Activated B cell treated with CpG ODN at 0.5 μM for 24 hours (primary cell): ENCODE measurements at places on chromosomes 6 and 20. TPM values are rescaled to one million over a fixed set of nuclear protein-coding genes. Genes with fewer than 3 reads are reported as not detected.

DNA sequence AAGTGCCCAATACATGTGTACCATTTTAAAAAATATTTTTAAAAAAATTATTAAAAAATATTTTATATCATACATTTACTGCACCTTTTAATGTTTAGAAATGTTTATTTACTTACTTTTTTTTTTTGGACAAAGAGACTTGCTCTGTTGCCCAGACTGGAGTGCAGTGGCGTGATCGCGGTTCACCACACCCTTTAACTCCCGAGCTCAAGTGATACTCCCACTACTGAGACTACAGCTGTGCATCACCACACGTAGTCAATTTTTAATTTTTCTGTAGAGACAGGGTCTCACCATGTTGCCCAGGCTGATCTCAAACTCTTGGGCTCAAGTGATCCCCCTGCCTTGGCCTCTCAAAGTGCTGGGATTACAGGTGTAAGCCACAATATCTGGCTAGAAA, 9.2 kb upstream of the SIRPG start:
- H3K4me1 ChIP-seq, result peaks cover 34% of the 10 kb centered on the region
- no peak overlapping the region for H3K4me3 ChIP-seq
- H3K27ac ChIP-seq, result no peak overlapping the region
- no peak for DNase-seq
- no peaks in the 10 kb centered on the region for H3K36me3 ChIP-seq

DNA sequence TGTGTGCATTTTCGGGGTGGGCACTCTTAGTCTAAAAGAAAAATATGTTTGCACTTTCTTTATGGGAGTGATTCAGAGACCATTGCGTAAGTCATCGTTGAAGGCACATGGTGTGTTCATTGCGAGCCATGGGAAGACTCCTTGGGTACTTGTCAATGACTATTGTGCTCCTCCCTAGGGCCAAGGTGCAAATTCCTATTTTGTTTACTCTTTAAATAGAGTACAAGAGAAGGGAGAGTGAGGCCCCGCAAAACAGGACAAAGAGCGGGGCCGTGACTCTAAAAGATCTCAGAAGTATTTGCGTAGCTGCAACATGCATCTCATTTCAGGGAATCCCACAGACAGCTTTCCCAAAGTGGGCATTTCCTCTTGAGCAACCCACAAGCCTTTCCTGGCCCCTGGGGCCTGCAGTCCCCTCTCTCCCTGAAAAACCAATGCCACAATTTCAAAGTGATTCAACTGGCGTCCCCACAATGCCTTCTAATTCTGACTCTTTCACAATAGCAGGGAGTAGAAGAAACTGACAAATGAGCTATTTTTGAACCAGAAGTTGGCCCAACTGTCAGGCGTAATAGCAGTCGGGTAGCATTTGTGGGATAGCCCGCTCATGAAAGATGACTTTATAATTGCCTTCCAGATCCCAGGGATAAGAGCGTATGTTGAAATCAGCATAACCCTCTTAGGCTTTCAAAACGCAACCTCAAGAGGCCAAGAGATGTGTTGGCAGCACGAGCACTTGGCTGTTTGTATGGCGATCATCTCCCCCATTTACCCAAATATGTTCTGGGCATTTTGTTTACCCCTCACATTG, 277.9 kb upstream of the BMP2 start:
- no peak overlapping the region for H3K4me3 ChIP-seq
- H3K36me3 ChIP-seq, result no peaks in the 10 kb centered on the region
- no peaks in the 10 kb centered on the region for H3K27me3 ChIP-seq
- H3K27ac ChIP-seq, result no peak overlapping the region
- no peaks in the 10 kb centered on the region for H3K4me1 ChIP-seq
- no peak for DNase-seq

DNA sequence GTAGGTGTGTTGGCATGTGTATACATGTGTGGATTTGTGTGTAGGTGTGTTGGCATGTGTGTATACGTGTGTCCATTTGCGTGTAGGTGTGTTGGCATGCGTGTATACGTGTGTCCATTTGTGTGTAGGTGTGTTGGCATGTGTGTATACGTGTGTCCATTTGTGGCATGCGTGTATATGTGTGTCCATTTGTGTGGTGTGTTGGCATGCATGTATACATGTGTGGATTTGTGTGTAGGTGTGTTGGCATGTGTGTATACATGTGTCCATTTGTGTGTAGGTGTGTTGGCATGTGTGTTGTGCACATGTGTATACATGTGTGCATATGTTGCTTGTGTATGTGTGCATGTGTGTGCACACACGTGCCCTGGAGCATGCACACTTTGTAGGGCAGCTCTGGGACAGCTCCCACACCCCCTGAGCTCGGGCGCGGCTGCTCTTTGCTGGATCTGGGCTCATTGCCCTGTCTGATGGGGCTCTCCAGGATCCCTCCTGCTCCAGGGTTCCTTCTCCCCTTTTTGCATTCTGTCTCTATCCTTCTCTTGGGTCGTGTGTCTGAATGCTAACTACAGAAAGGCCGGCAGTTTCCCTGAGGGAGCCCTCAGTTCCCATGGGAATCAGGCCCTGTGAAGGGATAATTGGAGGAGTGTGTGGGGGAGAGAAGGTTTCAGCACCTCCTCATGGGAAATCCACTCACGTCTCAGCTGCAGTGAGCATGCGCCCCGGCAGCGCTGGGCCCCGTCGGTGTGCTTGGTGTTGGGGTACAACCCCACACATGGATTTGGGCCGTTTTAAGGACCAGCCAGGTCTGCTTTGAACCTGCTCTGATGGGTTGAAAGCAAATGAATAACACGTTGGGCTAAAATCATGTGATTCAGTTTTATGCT, 102.0 kb downstream of the ERMARD start:
- no peaks in the 10 kb centered on the region for H3K36me3 ChIP-seq
- DNase-seq, result no peak
- H3K27ac ChIP-seq, result no peak overlapping the region

- H3K4me1 ChIP-seq, result no peaks in the 10 kb centered on the region
- no peak overlapping the region for H3K27ac ChIP-seq
- H3K36me3 ChIP-seq, result no peaks in the 10 kb centered on the region
- H3K4me3 ChIP-seq, result no peak overlapping the region
Measured at GRCh38 chr6:121531658-121532169, 96.3 kb downstream of the GJA1 start.

GRCh38 chr6:12092762-12093161, 80.7 kb downstream of the HIVEP1 start:
- no peak overlapping the region for H3K27ac ChIP-seq
- DNase-seq, result no peak
- H3K36me3 ChIP-seq, result peaks cover 35% of the 10 kb centered on the region
- no peak overlapping the region for H3K4me3 ChIP-seq

GRCh38 chr6:12278915-12279314, 11.2 kb upstream of the EDN1 start:
- no peak overlapping the region for H3K27ac ChIP-seq
- H3K36me3 ChIP-seq, result no peaks in the 10 kb centered on the region
- H3K4me1 ChIP-seq, result peaks cover 7% of the 10 kb centered on the region
- no peak for DNase-seq
- peaks cover 14% of the 10 kb centered on the region for H3K27me3 ChIP-seq

DNA sequence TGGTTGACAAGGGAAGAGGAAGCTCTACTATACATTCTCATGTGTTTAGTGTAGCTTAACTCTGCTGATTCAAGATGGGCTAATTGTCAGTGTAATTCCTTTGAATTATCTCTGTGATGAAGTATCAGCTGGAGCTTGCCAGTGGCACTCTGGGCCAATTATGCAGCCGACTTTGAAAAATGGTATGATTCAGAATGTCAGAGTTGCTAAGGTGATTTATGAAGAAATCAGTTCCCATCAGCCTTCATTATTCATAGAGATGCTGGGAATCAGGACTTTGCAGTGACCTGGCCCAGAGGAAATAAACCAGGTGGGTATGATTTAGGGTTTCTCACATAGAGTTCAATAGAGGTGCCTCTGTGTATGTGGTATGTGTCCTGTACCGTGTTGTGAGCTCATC, 33.4 kb downstream of the KCNS1 start:
- no peak overlapping the region for H3K27ac ChIP-seq
- H3K27me3 ChIP-seq, result no peaks in the 10 kb centered on the region
- no peak for DNase-seq
- peaks cover 78% of the 10 kb centered on the region for H3K36me3 ChIP-seq
- no peak overlapping the region for H3K4me3 ChIP-seq

DNA sequence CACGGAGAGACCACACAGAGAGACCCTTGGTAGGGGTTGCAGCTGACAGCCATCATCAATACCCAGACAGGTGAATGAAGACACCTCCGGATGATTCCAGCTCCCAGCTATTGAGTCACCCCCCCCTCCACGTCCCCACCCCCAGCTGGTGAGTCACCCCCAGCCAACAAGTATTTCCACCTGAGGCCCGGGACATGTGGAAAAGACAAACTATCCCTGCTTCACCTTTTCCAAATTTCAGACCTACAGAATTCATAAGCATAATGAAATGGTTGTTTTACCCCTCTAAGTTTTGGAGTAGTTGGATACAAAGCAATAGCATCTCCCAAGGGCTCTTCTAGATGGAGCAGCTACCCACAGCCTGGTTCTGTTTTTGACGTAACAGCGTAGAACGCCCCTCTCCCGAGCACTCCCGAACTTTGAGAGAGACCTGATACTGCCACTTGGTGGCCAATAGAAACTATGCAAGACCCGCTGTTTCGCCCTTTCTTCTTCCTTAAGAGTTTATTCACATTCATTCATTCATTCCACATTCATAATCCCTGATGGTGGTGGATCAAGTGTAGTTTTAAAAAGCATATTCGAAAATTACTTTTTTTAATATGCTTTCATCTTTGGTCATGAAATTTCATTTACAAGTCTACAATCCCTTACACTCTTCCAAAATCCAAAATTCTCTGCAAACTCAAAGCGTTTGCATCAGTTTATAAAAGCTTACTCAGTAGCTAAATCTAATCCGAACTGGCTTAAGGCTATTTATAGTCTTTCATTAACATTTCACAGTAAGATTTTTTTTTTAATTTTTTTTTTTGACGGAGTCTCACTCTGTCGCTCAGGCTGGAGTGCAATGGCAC, 15.1 kb upstream of the PPP1R16B start:
- peak overlapping the region; percentile 26 for H3K4me3 ChIP-seq
- H3K27ac ChIP-seq, result no peak overlapping the region
- peaks cover 4% of the 10 kb centered on the region for H3K4me1 ChIP-seq
- H3K27me3 ChIP-seq, result no peaks in the 10 kb centered on the region
- no peaks in the 10 kb centered on the region for H3K36me3 ChIP-seq
- no peak for DNase-seq

GRCh38 chr6:12709556-12710232, 6.9 kb upstream of the PHACTR1 start:
- no peaks in the 10 kb centered on the region for H3K4me1 ChIP-seq
- peaks cover 6% of the 10 kb centered on the region for H3K27me3 ChIP-seq
- no peak overlapping the region for H3K4me3 ChIP-seq
- no peak overlapping the region for H3K27ac ChIP-seq
- H3K36me3 ChIP-seq, result no peaks in the 10 kb centered on the region

ERVFRD-1 gene
- total RNA-seq, result not detected in 2 replicates

POM121L2 gene
- not detected in 2 replicates for total RNA-seq

NKX2-2 gene
- total RNA-seq, result not detected in 2 replicates

REM1 gene
- not detected in 2 replicates for total RNA-seq

SGK2 gene
- total RNA-seq, result 0.73 and 1.1 TPM in 2 replicates

MYLK2 gene
- total RNA-seq, result not detected in 2 replicates
